Stimulated activated CD8-positive, alpha-beta memory T cell treated with anti-CD3 and anti-CD28 coated beads, Interleukin-2, amount 100 ng/mL, for 48 hours (primary cell): ENCODE measurements at places on chromosomes 7 and 10.
A peak's percentile ranks its signal among the peaks of the same experiment; 100 is the strongest.

- no peak for DNase-seq
Measured at GRCh38 chr10:21347043-21347784, 178.3 kb downstream of the SKIDA1 start.

GRCh38 chr7:48473205-48473865 is 302.1 kb downstream of the ABCA13 start:
- DNase-seq: no peak

GRCh38 chr10:660970-661596 is 28.4 kb downstream of the DIP2C start:
- DNase-seq: no peak

GRCh38 chr10:84695902-84696301 is 367.5 kb downstream of the CCSER2 start:
- no peak for DNase-seq

GRCh38 chr7:135808206-135808605 is 59.6 kb upstream of the FAM180A start:
- no peak for DNase-seq

- no peak for DNase-seq
Measured at GRCh38 chr7:4299431-4299830, 382.7 kb upstream of the FOXK1 start.

- no peak for DNase-seq
Measured at GRCh38 chr7:21426286-21427181, 1.3 kb upstream of the SP4 start.

GRCh38 chr10:124918191-124918830 is 23.6 kb upstream of the ZRANB1 start:
- DNase-seq: no peak

DNA sequence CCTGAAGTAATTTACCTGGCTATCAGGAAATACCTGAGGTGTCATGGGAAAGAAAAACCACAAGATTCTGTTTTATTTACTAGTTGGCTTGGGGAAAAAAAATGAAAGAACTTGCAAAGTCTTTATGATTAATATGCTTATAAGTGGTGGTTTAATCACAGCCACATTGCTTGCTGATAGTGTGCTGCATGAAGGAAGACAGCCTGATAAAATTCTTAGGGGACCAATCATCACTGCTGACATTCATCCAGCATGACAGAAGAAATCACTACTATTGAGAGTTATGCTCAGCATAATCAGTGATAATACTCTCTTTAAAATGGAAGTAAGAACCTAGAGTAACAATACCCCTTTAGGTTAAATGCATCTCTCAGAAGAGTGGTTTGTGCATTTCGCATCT is 150.2 kb upstream of the LRRN3 start:
- DNase-seq: no peak

DNA sequence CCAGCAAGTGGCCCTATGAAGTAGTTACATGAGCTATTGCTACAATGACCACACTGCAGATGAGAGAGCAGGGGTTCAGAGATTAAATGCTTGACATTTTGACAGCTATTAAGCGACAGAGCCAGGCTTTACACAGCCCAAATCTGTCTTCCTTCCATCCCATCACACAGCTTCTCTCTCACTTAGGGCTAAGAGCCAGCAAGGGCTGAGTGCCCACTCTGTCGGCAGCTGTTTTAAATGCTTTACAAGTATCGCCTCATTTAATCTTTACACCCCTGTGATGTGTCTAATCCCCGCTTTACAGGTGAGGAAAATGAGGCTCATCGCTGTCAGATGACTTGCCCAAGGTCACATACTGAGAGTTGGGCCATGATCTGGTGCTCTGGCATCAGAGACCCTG is 15.2 kb upstream of the OPALIN start:
- no peak for DNase-seq

DNA sequence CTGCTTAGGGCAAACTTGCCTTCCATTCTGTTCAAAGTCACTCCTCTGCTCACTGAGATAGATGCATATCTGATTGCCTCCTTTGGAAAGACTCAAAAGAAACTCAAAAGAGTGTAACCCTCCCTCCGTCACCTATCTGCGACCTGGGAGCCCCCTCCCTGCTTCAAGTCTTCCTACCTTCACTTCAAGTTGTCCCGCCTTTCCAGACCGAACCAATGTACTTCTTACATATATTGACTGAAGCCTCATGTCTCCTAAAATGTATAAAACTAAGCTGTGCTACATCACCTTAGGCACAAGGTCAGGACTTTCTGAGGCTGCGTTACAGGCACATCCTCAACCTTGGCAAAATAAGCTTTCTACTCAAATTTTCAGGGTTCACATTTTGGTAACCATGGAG is 77.4 kb upstream of the C1GALT1 start:
- no peak for DNase-seq

DNA sequence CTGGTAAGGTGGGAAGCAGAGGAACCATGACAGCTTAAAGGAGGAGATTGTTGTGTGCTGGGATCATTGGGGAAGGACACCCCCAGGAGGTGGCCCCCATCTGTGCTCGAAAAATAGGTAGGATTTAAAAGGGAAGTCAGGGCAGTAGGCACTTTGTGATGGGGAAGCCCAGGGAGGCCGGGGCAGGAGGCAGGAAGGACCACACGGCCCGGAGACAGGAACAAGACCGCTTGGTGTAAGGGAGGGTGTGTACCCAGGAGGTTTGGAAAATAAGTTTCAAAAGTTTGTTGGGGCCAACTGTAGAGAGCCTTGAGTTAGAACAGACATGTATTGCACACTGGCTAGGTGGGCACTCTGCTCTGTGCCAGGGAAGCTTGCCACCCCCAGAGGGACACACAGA is 20.7 kb downstream of the ZNF467 start:
- no peak for DNase-seq

- no peak for DNase-seq
Measured at GRCh38 chr10:24958721-24959381, 6.4 kb upstream of the PRTFDC1 start.

DNA sequence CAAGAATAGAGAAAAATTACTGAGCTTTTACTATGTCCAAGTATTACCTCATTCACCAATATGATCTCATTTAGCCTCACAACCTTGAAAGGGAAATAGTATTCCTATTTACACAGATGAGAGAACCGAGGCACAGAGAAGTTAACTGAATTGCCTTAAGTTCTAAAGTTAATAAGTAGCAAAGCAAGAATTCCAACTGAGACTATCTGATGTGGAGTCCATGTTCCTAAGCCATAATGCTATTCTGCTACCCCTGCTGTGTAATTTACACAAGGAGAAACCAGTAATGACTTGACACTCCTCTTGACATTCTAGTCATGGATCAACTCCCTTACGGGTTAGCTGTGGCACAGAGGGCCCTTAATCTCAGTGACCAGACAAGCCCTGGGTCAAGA is 60.7 kb downstream of the ABCB4 start:
- DNase-seq: no peak

- DNase-seq: no peak
Measured at GRCh38 chr10:122331100-122331499, 43.4 kb upstream of the PLEKHA1 start.

- peak; percentile 50 for DNase-seq
Measured at GRCh38 chr7:45196374-45196773, 38.8 kb downstream of the RAMP3 start.

- DNase-seq: no peak
Measured at GRCh38 chr10:91579329-91579985, 53.4 kb downstream of the PPP1R3C start.

DNA sequence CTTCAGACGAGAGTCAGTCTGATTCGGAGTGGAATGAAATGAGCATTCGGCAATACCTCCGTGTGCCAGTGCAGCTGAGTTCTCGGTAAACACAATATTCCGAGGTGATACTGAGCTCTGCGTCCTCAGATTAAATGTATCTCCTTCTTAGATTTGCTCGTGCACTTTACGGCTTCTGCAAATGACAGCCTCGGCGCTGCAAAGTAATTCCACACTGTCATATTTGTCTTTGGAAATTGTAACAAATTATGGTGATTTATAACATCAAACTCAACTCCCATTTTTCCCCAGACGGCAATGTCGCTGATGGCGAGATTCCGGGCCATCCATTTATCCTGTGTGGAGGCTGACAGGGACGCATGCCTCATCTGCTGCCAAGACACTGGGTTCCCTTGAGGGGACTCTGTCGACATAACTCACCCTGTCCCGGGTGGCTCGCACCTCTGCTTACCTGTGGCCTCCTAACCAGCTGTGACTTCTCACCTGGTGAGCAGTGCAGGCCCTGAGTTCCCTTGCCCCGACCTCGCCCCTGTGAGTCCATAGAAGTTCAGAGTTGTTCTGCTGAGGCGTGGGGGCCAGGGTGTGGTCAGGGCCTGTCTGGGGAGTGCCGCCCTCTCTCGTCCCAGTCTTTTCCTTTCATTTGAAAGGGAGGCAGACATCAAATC is 201.9 kb downstream of the ADARB2 start:
- no peak for DNase-seq

DNA sequence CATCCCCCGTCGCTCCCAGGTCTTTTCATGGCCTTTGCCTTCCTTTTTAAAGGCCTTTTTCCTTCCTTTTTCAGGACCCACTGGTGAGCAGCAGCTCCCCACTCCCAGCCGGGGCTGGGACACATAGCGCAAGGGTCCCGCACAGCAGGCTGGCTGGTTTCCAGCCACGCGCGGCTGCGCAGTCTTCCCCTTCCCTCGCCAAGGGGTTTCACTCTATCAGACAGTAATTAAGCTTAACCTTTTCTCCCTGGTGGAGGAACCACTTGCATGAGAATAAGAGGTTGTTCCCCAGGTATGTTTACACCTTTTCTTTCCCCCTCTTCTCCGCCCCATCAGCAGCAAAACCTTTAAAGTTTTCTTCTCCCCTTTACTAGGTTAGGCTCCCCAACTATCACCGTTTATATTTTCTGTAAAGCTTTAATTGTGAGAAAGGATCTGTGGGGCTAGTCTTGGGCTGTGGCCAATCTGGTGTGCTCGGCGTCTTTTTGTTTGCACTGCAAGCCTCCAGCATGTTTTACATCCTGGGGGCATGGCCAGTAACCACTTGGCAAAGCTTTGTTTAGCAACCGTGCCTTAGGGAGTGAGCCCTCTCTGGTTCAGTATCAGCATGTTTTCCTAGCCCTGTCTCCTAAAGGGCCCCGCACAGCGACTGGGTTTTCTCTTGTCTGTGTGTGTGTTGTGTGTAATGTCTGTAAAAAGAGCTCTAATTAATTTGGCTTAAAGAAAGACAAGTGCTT is 219.6 kb downstream of the PHF14 start:
- DNase-seq: no peak

GRCh38 chr7:48388911-48389310 is 217.7 kb downstream of the ABCA13 start:
- no peak for DNase-seq

DNA sequence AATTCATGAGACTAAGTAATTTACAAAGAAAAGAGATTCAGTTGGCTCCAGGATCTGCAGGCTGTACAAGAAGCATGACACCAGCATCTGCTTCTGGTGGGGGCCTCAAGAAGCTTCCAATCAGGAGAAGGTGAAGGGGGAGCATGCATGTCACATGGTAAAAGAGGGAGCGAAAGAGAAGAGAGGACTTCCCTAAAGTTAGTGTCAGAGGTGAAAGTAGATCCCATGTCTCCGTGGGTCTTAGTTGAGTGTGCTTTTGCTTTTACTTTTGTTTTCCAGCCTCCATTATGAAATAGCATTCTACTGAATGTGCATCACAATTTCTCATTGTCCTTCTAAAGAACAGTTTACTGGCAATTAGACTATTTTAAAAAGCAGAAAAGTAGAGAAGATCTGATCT is 213.6 kb upstream of the FZD1 start:
- no peak for DNase-seq

DNA sequence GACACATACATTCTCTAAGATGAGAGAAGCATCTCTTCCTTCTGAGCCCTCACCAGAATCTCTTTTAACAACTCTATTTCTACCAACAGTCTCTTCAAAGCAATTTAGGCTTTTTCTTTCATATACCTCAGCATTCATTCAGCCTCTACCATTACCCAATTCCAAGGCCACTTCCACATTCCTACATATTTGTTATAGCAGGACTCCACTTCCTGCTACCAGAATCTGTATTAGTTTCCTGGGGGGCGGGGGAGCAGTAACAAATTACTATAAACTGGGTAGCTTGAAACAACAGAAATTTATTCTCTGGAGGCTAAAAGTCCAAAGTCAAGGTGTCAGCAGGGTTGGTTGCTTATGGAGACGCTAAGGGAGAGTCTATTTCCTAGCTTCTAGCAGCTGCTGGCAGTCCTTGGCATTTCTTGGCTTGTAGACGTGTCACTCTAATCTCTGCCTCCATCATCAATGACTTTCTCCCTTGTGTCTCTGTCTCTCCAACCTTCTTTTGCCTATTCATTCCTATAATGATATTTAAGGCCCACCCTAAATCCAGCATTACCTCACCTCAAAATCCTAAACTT is 7.4 kb downstream of the PRPS1L1 start:
- DNase-seq: no peak

DNA sequence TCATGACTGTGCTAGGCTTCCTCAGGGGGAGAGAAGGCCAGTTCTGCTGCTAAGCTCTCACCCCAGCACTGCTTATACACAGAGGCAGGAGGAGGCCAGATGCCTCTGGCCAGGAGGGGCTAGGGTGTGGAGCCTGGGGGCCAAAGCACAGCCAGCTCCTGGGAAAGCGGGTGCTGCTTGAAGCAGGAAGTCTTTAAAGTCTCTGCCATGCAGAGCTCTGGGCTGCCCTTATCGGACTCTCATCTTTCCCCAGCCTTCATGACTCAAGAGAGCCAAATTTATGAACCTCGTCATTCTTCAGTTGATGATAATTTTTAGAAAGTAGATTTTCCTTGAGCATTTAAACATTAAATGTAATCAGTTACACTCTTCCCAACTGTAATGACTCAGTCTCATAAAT is 11.2 kb upstream of the TSPAN14 start:
- no peak for DNase-seq

DNA sequence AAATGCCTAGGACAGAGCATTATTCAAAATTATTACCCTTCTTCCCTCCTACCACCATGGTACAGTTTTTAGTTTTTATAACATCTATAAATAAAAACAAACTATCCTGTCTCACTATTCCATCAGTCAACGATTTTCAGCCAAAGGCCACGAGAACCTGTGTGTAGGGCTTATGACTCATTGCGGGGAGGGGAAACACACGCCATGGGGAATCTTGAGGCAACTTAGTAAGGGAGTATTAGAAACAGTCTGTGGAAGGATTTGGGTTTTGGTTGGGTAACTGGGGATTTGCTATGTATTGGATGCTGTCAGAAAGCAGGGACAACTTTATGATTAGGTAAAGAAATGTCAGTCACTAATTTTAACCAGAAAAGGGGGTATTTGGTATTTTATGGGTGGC is 14.7 kb downstream of the GPR141 start:
- no peak for DNase-seq

DNA sequence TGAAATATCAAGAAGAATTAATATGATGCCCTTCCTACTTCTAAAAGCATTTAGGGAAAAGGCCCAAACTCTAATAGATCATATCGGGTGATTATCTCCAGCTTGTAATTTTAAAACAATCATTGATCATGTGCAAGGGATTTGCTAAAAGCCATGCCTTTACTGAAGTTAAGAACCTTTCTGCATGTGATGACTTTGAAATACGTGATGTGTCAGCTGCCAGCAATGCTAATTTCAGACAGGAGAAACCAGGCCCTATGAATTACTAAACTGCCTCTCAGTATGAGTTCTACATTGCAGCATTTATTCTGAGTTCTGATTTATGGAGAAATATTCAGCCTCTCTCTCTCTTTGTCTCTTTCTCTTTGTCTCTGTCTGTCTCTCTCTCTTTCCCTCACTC is 203.6 kb upstream of the AKR1E2 start:
- DNase-seq: no peak

- no peak for DNase-seq
Measured at GRCh38 chr7:100190048-100190711, 12.5 kb downstream of the STAG3 start.
